ENCODE measurements at places on chromosomes 12 and 14.

DNA sequence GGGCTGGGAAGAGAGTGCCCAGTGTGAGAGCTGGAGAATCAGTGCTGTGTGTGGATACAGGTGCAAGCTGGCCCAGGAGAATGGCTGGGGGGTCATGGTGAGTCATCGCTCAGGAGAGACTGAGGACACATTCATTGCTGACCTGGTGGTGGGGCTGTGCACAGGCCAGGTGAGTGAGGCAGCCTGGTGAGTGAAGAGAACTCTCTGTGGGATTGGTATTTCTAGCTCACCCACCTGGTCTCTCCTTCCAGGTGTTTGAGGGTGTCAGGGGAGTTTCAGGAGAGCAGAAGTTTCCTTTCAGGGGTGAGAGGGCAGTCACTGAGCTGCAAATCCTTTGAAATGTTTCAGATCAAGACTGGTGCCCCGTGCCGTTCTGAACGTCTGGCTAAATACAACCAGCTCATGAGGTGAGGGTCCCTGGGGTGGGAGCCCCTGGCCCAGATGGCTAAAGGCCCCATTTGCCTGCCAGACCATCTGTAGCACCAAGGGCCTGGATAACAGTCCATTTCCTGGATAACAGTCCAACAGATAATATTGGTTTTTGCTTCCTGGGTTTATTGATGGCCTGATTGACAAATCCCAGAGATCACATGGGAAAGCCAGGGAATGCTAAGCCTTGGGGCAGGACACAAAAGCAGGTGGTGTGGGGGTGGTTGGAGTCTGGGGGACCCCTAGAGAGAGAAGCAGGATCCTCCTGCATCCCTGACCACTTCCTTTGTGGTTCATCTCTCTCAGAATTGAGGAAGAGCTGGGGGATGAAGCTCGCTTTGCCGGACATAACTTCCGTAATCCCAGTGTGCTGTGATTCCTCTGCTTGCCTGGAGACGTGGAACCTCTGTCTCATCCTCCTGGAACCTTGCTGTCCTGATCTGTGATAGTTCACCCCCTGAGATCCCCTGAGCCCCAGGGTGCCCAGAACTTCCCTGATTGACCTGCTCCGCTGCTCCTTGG lies 5.5 kb upstream of the ATN1 start:
- DNase-seq: no peak

- no peak for DNase-seq
Measured at GRCh38 chr12:127294651-127295210, 972.2 kb upstream of the TMEM132C start.

DNA sequence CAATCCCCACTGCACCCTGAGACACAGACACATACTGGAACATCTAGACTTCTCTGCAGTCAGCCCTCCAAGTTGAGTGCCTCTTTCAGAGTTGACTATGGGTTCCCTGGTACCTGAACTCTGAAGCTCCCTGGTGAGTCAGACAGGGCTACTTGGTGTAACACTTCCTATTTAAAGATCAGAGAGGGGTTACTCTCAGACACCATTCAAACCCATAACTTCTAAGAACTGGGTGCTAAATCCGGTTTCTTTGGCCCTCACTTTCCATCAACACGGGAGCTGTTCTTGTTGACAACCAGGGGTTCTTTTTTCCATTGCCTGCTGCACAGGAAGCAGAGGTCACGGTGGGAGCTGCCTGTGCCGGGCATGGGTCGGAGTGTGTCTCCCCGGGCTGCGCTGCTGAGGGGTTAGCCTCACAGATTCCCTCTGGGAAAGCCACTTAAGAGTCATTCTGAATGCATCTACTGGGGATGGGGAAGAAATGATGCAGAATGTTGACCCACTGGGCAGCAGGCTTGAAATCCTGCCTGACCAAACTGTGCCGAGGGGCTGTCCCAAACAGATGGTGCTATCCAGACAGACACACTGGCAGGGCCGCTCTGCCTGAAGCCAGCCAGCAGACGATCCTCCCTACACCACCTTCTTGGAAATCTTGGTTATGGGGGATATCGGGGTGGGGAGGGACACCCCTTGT lies 74.1 kb downstream of the PITPNM2 start:
- peak; percentile 41 for DNase-seq

- DNase-seq: no peak
Measured at GRCh38 chr12:46071335-46071734, 81.0 kb upstream of the SCAF11 start.

DNA sequence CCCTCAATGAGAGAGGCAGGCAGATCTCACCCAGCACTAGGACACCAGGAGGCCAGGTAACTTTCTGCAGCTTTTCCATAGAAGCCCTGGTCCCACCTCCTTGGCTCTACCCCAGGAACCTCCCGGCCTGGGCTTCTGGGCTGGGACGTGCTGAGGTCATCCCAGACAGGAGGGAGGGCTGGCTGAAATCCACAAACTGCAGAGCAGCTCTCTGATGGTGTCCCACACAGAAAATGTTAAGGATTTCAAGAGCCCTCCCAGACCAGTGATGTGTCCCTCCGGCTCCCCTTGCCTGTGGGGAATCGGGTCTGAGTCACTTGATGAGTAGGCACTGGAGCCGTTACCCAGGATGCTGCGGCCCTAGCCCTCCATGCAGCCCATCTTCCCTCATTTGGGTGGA lies 124.1 kb downstream of the ESRRB start:
- no peak for DNase-seq

GRCh38 chr14:61322799-61323290 lies 1.5 kb downstream of the PRKCH start:
- DNase-seq: peak; percentile 33

DNA sequence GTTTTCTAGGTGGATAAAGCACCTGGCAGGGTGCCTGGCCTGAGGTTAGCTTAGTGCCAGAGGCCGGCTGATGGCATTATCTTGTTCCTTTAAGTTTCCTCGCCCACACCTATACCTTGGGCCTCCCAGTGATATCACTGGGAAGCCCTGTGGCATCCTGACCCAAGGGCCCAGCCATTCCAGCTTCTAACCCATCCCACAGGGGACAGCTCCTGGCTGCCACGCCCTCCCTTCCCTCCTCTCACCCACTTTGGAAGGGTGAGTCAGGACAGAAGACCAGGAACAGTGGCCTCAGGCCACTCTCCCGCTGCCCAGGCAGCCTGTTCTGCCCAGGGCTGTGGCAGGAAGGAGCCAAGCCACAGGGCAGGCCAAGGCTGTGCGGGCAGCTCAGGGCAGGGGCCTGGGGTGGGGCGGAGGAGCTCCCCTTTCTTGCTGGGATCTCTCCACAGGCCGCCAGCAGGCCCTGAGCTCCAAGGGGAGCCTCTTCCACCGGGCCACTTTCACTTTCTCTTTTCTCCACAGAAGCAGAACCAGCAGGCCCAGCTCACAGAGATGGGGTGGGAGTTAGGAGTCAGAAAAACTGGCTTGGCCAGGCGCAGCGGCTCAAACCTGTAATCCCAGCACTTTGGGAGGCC lies 75.1 kb downstream of the IRF2BPL start:
- DNase-seq: peak; percentile 38

DNA sequence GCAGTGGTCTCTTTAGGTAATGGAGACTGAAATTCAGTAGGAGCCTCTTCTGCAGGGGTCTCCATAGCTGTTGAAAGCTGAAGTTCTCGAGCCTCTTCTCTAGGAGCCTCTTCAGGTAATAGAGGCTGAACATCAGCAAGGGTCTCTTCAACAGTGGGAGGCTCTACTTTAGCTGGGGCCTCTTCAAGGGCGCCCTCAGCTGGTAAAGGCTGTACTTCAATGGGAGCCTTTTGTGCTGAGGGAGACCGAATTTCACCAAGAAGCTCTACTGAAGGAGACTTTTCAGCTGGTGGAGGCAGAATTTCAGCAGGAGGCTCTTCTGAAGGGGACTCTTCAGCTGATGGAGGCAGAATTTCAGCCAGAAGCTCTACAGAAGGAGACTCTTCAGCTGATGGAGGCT lies 1.5 kb downstream of the FSCB start:
- DNase-seq: no peak

GRCh38 chr12:94686834-94687628 lies 36.7 kb upstream of the TMCC3 start:
- DNase-seq: no peak

Measured in stimulated activated CD4-positive, alpha-beta T cell treated with anti-CD3 and anti-CD28 coated beads, Interleukin-4, amount 100 ng/mL, for 1 hour (primary cell).